Skin of body (tissue), 3 donors: ENCODE measurements at places on chromosomes 3 and 15. TPM values are rescaled to one million over a fixed set of nuclear protein-coding genes. Genes with fewer than 3 reads are reported as not detected.

GRCh38 chr15:92391640-92392039 lies 2.0 kb upstream of the ST8SIA2 start:
- DNase-seq = no peak

GRCh38 chr3:172208586-172209332 lies 169.4 kb downstream of the FNDC3B start:
- DNase-seq = no peak

DNA sequence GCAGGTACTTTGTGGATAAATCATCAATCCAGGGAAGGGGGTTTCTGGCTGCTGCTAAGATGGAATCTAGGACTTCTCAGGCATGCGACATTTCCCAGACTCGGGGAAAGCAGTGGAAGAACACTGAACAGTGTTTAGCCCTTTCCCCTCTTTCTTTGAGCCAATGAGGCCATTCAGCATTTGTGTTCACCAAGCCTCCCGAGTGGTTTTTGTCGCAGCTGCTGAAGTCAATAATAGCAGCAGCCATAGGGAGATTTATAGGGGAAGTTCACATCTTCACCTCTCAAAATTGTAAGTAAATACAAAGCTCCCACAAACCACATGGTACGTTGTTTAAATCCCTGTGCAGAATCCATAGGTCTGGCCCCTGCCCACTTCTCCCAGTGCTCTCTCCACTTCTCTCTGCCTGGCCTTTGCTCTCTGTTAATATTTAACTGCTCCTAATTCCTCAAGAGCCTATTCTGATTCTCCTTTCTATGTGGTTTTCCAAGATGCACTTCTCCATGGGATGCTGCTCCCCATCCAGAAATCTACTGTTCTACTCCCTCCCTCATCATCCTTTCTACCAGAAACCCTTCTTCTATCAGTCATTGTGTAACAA lies 230.7 kb downstream of the SHQ1 start:
- no peak for DNase-seq

- DNase-seq = no peak
Measured at GRCh38 chr15:78634210-78635145, 6.5 kb downstream of the CHRNB4 start.

Gene CTXN2
- total RNA-seq = not detected
